ENCODE measurements at places on chromosomes 3 and 15.
A peak's percentile ranks its signal among the peaks of the same experiment; 100 is the strongest.

- DNase-seq = no peak
Measured at GRCh38 chr3:126117786-126118185, 33.9 kb upstream of the SLC41A3 start.

- DNase-seq = no peak
Measured at GRCh38 chr3:122642935-122643334, 37.7 kb upstream of the PARP14 start.

DNA sequence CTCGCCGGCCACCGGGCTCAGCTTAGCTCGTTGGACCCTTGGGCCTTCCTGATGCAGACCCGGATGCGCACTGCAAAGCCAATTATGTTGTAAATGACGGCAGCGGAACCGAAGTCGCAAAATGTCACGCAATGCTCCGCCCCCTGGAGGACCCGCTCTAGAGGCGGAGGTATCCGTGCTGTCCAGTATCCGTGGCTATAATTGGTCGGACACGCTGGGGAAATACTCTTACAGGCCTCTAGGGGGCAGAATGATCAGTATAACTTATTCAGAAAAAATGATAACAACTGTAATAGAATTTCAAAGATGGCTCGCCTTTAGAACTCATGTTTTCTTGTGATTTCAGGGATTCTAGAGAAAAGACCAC lies at the start of gene PRR23B:
Gene PRR23B, minus strand, starts transcription at position 59 of the 367 bp plus-strand sequence. CDS start 265 bp downstream, outside the sequence.
- DNase-seq = no peak

- peak; percentile 43 for DNase-seq
Measured at GRCh38 chr15:80068578-80068977, 9.1 kb downstream of the ZFAND6 start.

DNA sequence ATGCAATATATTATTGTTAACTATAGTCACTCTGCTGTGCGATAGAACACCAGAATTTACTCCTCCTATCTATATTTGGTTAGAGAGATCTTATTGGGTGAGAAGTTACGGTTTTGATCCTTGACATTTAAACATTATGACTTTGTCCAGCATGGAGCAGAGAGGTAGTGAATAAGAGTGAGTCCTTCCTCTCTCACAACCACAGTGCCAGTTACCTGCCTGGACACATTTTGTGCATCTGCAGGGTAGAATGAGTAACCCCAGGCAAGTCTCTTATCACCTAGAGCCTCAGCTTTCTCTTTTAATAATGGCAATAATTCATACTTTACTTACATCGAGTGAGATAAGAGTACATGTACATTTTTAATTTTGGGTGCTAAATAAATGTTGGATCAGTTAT lies 24.1 kb downstream of the KAT2B start:
- no peak for DNase-seq

DNA sequence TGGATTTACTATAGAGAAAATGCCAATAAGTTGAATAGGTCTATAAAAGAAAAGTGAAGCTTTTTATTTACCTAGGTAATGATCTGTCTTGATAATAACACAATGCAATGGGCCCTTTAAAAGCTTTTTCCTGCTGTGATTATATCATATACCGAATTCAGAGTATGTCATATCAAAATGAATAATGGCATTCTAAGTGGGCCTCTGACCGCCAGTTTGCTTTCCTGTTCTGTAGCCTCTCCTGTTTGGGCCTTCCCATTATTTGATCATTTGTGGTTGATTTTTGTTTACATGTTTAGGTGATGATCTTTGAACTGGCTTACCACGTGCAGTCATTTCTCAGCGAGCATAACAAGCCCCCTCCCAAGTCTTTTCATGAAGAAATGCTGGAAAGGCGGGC lies 14.9 kb downstream of the EIF2AK4 start:
- no peak for DNase-seq

DNA sequence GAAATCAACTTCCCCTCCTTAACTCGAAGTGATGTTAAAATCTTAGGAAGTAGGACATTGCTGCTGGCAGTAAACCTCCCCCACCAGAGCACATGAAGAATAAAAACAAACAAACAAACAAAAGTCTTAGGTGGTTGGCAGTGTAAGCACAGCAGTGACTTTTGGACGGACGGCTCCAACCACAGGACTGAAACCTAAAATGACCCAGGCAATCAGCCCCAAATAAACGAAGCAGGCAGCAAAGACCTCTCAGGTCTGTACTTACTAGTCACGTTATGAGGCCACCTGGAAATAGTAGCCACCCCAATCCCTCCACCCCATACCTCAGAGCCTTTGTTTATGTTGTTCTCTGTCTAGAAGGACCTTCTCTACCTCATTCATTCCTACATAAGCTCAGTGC lies 33.5 kb upstream of the HES1 start:
- no peak for DNase-seq

GRCh38 chr3:128170866-128171516 lies 17.7 kb downstream of the EEFSEC start:
- DNase-seq = peak; percentile 75

DNA sequence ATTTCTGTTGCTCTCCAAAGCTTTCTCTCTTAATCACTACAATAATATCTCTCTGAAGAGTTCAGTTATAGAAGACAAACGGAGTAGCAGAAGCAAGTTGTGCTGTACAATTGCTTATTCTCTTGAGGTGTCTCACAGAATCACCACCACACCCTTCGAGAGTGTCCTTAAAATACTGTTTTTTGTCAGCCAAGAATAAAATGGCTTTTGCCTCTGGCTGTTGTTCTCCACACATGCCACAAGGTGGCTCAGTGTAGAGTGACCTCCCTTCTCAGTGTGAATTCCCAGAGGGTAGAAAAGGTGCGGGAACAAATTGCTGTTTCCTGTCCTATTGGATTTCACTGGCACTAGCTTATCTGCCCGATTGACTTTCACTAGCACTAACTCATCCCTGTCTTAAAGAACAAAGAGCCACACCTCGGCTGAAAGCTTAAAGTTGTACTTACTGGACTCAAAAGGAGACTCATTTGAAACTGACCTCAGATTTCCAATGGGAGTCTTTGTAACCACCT lies 134.2 kb upstream of the SATB1 start:
- no peak for DNase-seq

DNA sequence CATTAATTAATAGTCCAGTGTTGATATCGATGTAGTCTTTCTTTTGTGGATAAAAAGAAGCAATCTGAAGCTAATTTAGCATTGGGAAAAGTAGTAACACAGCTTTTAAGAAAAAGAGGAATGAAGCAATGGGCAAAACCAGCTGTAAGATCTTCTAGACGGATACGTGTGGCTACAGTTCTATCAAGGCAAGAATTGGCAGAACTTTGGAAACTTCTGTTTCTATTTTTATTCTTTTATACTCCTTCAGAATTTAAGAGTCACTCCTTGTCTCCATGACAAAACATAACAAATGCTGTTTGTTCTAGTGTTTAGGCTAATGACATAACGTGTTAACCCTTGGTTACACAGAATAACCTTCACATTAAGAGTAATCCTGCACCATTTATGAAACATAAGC lies 289.2 kb downstream of the ROBO2 start:
- no peak for DNase-seq

DNA sequence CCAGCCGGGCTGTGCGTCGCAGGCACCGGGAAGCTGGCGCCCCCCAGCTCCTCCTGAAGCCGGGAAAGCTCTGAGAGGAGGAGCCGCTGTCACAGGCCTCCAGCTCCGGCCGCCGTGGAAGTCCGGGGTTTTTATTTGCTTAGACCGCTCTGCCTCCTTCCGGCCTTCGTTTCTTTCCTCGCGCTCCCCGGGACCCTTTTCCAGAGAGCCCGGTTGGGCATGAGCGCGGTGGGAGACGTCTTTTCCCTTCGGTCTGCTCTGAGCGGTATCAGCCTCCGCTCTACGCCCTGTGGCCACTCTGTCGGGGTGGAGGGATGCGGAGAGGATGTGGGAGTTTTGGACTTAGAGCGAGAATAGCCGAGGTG lies 559 bp downstream of the SENP5 start:
- DNase-seq = no peak

GRCh38 chr3:87076946-87077345 lies 86.0 kb upstream of the VGLL3 start:
- peak; percentile 17 for DNase-seq

GRCh38 chr3:81888914-81889557 lies 127.6 kb upstream of the GBE1 start:
- no peak for DNase-seq

- no peak for DNase-seq
Measured at GRCh38 chr3:161913786-161914389, 417.3 kb downstream of the OTOL1 start.

GRCh38 chr3:72154391-72155335 lies 369.7 kb upstream of the PROK2 start:
- no peak for DNase-seq

DNA sequence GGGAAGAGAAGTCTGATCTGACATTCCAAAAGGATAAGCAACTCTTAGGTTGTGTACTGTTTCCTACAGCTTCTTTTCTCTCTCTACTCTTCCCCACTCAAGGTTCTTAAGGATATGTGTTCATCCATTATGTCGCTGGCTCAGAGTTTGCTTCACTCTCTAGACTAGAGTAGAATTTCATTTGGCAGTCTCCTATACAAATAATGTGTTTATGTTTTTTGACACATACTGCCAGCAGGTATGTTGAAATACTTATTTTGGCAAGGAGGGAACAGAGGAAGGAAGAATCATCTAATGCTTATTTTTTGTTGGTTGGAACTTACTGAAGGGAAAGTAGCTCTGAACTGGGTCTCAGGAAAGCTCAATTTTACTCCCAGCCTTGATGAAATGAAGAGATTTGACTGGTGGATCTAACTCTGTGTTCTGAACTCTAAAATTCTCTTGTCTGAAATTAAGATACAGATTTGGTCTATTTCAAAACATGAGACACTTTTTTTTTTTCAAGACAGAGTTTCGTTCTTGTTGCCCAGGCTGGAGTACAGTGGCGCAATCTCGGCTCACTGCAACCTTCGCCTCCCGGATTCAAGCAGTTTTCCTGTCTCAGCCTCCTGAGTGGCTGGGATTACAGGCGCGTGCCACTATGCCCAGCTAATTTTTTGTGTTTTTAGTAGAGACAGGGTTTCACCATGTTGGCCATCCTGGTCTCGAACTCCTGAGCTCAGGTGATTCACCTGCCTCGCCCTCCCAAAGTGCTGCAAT lies 7.6 kb upstream of the EMC3 start:
- DNase-seq = no peak

- no peak for DNase-seq
Measured at GRCh38 chr3:66466606-66467270, 34.1 kb downstream of the LRIG1 start.

DNA sequence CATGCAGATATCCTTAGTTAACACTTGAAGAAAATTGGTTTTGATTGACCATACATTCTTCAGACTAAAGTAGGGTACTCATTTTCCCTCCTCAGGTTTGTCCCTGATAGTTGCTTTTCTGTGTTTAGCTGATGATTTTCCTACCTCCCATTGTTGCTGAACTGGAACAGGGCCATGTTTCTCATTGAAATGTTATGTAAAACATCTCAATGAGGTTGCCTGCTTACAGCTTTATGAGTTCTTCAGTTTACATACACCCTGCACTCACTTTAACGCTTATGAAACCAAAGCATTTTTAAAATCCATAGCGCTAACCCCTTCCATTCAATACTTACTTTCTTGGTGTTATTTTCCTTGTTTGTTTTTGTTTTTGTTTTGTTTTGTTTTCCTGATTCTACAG lies 61.9 kb downstream of the HMG20A start:
- DNase-seq = no peak

DNA sequence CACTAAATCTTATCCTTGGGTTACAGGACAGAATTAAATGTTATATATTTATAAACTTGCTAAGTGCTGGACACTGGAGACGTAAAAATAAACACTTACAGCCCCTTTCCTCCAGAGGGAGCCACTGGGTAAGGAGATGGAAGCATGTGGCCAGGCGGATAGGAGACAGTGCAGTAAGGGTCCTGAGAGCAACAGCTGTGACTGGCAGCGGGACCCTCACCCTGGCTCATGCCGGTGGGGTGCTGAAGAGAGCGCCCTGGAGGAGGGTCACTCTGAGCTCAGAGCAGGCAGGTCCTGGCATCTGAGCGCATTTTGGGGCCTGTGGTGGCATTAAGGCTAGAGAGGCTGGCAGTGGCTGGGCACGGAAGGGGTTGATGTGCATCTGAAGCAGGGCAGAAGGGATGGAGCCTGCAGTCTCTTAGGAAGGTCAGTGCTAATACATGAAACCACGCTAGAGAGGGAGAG lies 16.0 kb downstream of the SEC61A1 start:
- no peak for DNase-seq

- no peak for DNase-seq
Measured at GRCh38 chr15:77975332-77976094, 102.0 kb downstream of the TBC1D2B start.

GRCh38 chr3:36520241-36521006 lies 140.1 kb downstream of the STAC start:
- no peak for DNase-seq

- no peak for DNase-seq
Measured at GRCh38 chr15:69798481-69799250, 299.1 kb downstream of the TLE3 start.

DNA sequence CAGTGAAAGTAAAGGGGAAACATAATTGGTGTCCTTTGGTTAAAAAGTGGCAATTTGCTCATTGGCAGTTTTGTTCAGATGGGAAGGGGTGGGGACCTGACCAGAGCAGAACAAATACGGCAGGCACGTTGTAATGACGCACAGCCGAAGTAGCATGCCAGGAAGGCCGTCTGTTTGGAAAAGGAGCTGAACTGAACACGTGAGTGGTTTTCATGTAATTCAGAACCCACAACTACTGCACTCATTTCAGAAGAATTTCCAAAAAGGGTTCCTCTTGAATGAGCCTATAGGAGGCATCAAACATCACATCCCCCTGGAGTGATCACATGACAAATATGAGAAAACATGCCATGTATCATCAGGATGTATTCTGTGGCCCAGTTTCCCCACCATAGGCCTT lies 42.9 kb upstream of the LMCD1 start:
- DNase-seq = peak; percentile 91

DNA sequence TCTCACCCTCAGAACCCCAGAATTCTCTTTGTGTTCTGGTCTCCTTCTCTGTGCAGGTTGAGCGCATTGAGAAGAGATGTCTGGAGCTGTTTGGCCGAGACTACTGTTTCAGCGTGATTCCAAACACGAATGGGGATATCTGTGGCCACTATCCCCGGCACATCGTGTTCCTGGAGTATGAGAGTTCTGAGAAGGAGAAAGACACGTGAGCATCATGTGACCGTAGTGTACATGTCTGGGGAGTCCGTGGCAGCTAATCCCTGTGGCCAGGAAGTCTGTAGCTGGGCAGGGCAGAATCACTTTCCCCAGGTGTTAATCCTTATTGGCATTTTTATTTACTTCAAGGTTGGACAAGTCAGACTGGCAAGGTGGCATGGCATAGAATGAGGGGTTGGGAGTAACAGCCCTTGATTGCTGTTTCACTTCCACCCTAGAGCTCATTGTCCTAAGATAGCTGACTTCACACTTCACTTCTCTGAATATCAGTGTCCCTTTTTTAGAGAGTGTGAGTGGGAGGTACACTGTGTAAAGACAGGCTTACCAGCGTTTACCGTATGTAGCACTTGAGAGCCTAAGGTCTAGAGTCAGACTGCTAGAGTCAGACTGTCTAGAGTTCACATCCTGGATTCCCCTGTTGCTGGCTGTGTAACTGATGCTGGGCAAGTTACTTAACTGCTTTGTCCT lies 4.4 kb downstream of the MTMR14 start:
- DNase-seq = no peak

DNA sequence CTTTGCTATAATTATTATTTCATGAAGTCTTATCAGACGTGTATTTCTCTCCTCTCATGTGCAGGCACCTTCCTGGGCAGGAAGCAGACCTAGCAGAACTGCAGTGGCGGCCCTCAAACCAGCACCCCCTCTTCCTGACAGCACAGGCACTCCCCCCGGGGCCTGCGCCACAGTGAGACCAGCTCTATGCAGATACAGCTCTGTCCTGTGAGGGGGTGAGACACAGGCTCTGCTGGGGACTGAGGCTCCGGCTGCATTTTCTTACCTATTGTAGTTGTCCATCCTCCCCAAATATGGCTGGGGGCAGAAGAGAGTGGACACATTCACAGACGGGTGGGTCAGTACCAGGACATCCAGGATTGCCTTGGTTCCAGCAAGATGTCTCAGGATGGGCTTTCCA lies 5.0 kb downstream of the CISH start:
- DNase-seq = no peak
